Amniotic stem cell (primary cell): ENCODE measurements at places on chromosomes 4 and X.
A peak's percentile ranks its signal among the peaks of the same experiment; 100 is the strongest.

- DNase-seq, result peak; percentile 40
Observed at GRCh38 chr4:88138561-88138960, 19.9 kb downstream of the ABCG2 start.

DNA sequence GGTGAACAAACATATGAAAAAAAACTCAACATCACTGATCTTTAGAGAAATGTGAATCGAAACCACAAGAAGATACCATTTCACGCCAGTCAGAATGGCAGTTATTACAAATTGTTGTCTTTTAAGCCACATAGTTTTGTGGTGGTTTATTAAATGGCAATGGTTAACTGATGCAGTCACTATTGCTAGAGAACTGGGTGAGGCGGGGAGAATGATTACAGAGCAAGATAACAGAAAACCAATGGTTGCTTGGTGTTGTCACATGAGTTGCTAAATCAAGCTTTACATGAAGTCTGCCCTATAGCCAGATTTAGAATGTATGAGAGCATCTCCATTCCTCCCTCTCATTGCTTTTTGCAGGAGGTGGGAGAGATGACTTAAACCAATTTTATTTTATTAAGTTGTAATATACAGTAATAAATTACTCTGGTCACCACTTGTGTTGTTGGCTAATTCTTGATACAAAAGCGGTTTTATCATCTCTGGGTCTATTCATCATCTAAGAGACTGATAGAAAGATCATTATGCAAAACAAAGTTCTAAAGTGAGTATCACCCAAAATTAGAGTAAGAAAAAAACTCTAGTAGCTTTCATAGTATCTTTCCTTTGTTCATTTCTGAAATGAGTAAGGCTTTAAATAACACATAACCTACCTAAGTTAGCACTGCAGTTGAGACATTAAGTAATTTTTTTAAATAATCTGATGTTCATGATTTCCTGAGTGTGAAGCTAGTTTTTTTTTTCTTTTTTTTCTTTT is 859.5 kb downstream of the STIM2 start:
- no peak for DNase-seq

GRCh38 chrX:15973299-15973698 is 118.7 kb upstream of the AP1S2 start:
- DNase-seq, result no peak

DNA sequence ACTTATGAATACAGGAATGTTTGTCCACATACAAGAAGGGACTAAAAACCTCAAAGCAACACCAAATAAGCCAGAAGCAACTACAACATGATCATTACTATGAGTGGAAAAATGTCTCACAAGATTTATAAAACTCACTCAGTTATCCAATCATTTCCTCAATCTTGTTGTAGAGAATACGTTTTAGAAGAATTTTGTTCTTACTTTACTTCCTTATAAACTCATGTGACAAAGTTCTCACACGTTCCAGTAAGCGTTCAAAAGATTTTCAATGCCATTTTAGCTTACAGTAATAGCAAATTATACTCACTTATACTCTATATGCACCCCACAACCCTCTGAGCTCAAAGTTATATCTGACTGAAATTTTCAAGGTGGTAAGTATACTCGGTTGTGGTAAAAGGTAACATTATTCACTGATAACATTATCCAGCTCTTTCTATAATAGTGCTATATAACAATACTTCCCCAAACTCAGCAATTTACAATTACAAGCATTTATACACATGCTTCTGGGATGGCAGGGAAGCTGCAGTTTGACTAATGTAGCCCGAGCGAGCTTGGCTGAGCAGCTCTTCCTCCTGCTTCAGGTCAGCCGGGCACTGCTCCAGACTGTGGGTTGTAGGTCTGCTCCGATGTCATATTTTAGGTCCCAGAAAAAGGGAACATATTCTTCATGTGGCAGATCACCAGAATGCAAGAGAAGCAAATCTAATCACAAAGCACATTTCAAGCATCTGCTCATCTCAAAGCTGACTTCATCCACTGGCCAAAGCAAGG is 226.3 kb downstream of the RCHY1 start:
- DNase-seq, result no peak

- DNase-seq, result no peak
Observed at GRCh38 chr4:40395908-40396793, 61.0 kb downstream of the CHRNA9 start.
